NAMALWA (cell line): ENCODE measurements at places on chromosomes 4 and X.

DNA sequence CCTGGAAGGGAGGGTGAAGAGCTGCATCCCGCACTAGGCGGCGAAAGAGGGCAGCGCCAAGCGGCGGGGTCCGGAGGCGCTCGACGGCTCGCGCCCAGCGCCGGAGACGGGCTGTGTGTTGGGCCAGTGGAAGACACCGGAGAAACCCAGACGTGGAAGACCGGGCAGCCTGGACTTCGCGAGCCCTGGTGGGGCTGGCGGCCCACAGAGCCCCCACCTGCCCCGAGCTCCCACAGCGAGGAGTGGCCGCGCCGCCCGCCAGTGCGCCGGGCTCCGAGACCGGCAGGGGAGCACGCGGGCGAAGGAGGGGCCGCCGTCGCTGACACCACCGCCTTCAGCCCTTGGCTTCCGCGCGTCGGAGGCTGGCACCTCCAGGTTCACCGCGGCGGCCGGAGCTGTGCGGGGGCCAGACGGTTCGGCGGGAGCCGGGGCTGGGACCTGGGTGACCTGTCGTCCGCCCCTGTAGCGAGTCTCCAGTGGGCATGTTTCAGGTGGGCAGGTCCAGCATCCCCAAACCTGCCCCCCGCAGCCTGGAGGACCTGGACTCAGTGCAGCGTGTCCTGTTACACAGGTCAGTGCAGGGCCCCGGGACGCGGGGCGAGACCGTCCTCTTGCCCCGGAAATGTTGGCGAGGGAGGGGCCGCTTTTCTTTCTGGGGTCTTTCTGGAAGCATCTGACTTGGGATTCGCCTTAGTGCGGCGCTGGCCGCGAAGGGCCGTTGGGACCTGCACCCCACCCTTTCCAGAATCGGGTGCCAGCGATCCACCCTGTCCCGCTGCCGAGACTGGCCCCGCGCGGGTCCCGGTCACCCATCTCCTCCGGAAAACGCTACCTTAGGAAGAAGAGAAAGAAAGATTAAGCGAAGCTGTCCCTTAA is 9.6 kb upstream of the INTU start:
- DNase-seq = no peak

- DNase-seq = no peak
Measured at GRCh38 chr4:172356016-172356415, 542.8 kb downstream of the GALNTL6 start.

DNA sequence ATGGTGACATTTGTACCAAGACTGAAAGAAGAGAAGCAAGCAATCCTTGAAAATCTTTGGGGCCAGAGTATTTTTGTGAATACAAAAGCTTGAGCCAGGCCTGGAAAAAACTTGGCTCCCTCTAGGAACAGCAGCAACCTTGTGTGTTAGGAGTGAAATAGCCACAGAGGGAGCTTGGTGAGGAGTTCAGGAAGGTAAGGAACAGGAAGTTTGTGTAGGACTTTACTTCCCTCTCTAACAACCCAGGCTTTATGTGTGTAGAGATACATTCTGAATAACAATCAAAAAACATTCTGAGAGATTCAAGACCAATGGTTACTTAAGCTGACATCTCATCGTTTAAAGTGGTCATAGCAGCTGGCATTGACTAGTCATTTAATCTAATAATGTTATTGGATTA is 668.5 kb downstream of the PCDH18 start:
- DNase-seq = no peak

DNA sequence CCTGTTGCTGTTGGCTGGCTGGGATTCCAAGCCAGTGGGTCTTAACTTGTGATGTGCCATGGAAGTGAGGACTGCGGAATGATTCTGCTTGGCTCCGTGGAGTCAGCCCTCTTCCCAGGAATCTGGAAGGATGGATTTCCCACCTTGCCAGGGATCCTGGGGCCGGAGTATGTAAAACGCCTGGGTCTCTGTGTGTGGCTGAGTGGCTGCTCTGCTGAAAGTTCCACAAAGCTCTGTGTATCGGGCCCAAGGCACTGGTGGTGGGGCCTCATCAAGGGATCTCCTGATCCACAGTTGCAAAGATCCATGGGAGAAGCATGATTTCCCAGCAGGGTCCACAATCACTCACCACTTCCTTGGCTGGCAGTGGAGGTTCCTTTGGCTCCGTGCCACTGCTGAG is 24.1 kb upstream of the TMEM271 start:
- no peak for DNase-seq

- no peak for DNase-seq
Measured at GRCh38 chrX:87901060-87901459, 383.5 kb downstream of the KLHL4 start.

DNA sequence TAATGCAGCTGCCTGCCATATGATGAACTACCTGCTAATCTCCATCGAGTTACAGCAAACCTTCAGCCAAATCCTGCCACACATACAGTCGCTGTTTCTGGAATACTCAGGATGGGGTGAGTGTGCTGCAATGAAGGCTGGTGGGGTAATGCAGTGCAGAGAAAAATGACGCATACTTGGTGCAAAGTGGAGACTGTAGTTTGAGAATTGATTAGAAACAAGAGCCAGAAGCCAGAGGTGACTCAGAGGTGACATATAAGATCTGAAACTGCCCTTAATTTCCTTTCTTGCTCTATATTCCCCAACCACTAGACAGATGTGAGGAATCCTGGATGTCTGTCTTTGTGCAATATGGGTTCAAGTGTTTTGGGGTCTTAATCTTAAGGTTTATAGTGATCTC is 22.0 kb downstream of the C4orf54 start:
- no peak for DNase-seq
